ENCODE measurements at places on chromosomes 5 and 9.

GRCh38 chr9:115694014-115694413 lies 459.6 kb upstream of the PAPPA start:
- DNase-seq: peak; percentile 1

GRCh38 chr9:19156805-19157204 lies 29.5 kb upstream of the PLIN2 start:
- no peak for DNase-seq

- DNase-seq: no peak
Observed at GRCh38 chr9:123378025-123378424, 22.0 kb downstream of the CRB2 start.

DNA sequence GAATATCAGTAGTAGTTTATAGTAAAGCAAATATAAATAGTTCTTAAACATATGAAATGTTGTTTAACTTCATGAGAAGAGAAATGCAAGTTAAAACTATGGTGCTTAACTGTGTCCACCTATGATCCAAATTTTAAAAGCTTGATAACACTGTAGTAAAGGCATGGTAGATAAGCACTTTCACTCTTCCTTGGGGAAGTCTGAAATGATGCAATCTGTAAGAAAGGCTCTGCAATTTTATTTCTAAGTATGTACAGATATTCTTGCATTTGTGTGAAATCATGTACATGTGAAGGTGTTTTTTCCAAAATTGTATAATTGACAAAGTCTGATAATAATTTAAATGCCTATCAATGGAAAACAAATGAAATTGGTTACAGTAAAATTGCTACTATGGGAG lies 66.9 kb downstream of the SYK start:
- DNase-seq: no peak

- DNase-seq: no peak
Observed at GRCh38 chr5:37549411-37549810, 170.3 kb downstream of the WDR70 start.

All from suppressor macrophage (primary cell).